Sigmoid colon (tissue), 7 donors: ENCODE measurements at places on chromosomes 2 and 18. TPM values are rescaled to one million over a fixed set of nuclear protein-coding genes. Genes with fewer than 3 reads are reported as not detected.

Gene ST8SIA3
- not detected for polyA plus RNA-seq

Gene SERPINB4
- 0.07 TPM for polyA plus RNA-seq

Gene C2orf80
- polyA plus RNA-seq, result not detected

Gene MAP3K19
- not detected for polyA plus RNA-seq

Gene XDH
- polyA plus RNA-seq, result 12.5 TPM

Gene SCN7A
- polyA plus RNA-seq, result 1.8 TPM

Gene ERFE
- polyA plus RNA-seq, result not detected

Gene NEB
- not detected for polyA plus RNA-seq

Gene LIMS4
- polyA plus RNA-seq, result not detected

Gene RNF125
- polyA plus RNA-seq, result 5.7 TPM

Gene UGT1A4
- 0.50 TPM for polyA plus RNA-seq

Gene STPG4
- polyA plus RNA-seq, result not detected

Gene COL3A1
- 294 TPM for polyA plus RNA-seq

Gene NYAP2
- polyA plus RNA-seq, result not detected

Gene CASP10
- polyA plus RNA-seq, result 11.4 TPM

Gene FLACC1
- polyA plus RNA-seq, result not detected

Gene DSG1
- not detected for polyA plus RNA-seq

Gene CAPN13
- 11.4 TPM for polyA plus RNA-seq

Gene RGPD5
- polyA plus RNA-seq, result 0.92 TPM

Gene MERTK
- 5.1 TPM for polyA plus RNA-seq

Gene MC5R
- not detected for polyA plus RNA-seq

Gene LONRF2
- polyA plus RNA-seq, result under 0.01 TPM

Gene MEIS1
- 14.2 TPM for polyA plus RNA-seq

Gene ONECUT2
- not detected for polyA plus RNA-seq

Gene CAVIN2
- polyA plus RNA-seq, result 14.4 TPM

Gene NT5C1B
- not detected for polyA plus RNA-seq

Gene SNTG2
- not detected for polyA plus RNA-seq

Gene SOWAHC
- 16.4 TPM for polyA plus RNA-seq

Gene EHD3
- polyA plus RNA-seq, result 0.60 TPM

Gene PLB1
- polyA plus RNA-seq, result 1.2 TPM

Gene VAMP8
- 441 TPM for polyA plus RNA-seq

Gene GPAT2
- polyA plus RNA-seq, result 5.1 TPM

Gene C2orf78
- not detected for polyA plus RNA-seq

Gene SLC8A1
- polyA plus RNA-seq, result 0.60 TPM

Gene NAT8
- not detected for polyA plus RNA-seq

Gene MBD1
- 25.9 TPM for polyA plus RNA-seq

Gene CROCC2
- under 0.01 TPM for polyA plus RNA-seq

Gene LHCGR
- not detected for polyA plus RNA-seq

Gene C1QL2
- not detected for polyA plus RNA-seq

Gene ANO7
- polyA plus RNA-seq, result 7.8 TPM

Gene KHK
- 6.7 TPM for polyA plus RNA-seq

Gene CNGA3
- not detected for polyA plus RNA-seq

Gene CRYGC
- polyA plus RNA-seq, result not detected
